ENCODE measurements at places on chromosomes 4 and X.

GRCh38 chr4:94798808-94799207, 41.1 kb downstream of the BMPR1B start:
- DNase-seq, result no peak

DNA sequence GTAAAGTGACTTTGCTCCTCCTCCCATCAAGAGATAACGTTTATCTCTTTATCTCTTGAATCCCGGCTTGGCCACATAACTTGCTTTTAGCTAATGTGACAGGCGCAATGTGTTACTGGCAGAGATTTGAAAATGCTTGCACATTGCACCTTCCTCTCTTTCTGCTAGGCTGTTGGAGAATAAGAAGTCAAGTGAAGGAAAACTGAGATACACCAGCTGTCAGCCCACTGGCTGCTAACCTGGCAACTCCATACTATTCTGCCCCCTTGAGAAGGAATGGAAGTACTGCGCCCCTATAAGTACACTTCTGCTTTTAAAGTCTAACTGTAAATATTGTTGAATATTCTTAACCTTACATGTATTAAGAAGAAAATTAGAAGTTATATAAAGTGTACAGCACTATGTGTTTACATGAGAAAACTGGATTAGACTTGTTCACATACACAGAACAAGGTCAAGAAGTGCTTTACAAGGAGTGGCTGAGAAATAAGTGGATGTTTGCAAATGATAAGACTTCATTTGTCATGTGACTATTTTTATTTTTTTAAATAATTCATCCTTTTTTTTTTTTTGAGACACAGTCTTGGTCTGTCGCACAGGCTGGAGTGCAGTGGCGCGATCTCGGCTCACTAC, 424.5 kb upstream of the CTSO start:
- DNase-seq, result peak; percentile 74

DNA sequence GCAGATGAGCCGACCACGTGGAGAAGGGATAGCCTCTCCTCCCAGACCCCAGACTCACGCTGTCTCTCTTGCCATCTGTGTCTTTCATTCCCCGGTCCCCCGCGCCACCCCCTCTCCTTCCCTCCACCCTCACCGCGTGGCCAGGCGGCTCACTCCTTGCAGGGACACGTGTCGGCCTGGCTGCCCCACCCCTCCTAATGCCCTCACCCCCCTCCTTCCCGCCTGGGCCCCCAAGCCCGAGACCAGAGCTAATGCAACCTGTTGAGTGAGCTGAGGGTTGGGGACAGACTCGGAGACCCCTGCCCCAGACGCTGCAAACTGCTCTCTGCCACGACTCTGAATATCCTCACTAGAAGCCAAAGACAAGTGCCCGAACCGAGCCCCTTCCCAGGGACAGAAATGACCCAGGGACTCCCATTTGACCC, 1.8 kb downstream of the SLC38A5 start:
- DNase-seq, result no peak

- DNase-seq, result no peak
These were observed 82.8 kb upstream of the VEGFC start for GRCh38 chr4:176875446-176875930.

All from suppressor macrophage treated with lipopolysaccharide for 1 hour (primary cell).